ENCODE measurements at places on chromosomes 11 and 22.

DNA sequence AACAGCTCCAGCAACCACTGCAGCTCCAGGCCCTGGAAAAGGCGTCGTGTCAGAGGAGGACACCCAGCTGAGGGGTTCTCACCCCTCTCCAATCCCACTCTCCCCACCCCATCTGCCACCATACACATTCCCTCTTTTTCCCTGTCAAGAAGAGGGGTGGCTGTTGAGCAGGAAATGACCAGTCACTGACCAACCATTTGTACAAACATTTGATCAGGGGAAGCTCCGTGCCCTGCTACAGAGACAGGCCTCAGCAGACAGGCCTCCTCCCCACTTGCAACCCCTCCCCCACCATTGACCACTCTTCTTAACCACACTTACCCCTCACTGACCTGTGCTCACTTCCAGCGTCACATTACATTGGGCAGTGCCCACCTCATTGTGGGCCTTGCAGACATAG, 2.3 kb upstream of the VSIG2 start:
- DNase-seq: no peak

- no peak for DNase-seq
Measured at GRCh38 chr11:76391021-76391420, 9.9 kb downstream of the GVQW3 start.

DNA sequence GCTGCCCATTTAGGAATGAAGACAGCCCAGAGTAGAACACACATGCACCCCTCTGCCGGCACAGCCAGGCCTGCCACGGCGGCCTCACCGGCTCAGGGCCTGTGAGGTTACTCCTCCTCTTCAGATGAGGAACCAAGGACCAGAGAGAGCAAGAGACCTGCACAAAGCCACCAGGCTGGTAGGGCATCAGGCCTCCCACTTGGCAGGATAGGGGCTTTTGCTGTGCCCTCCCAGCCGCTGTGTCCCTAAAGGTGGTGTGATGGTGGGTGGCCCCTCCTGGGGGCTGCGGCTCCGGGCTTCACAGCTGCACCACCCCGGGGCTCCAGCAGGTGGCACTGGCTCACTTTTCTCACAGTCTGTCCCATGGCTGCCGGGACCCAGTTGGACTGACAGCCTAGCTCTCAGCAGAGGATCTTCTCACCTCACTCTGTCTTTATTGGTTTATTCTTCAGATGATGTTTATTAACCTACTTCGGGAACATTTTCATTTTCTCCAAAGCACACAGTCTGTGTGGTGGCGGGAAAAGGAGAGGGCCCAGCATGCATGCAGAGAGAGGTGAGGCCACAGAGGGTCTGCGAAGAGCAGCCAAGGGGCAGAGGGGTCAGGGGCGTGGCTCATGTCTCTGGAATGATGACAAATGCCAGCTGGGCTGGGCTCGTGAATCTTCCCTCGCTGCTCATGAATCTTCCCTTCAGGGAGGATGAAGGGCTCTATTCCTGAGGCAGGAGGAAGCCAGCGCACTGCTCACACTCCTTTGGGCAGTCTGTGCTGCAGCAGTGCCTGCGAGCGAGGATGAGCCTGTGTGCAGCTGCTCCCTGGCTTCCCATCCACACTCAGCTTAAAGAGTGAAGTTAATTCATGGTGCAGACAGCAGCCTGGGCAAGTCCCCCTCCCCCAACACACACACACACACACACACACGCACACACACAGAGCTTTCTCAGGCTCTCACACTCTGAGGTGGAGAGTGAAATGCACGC, 101.1 kb upstream of the PITPNB start:
- DNase-seq: peak; percentile 40

GRCh38 chr11:122756417-122756816, 81.9 kb upstream of the CRTAM start:
- DNase-seq: no peak

DNA sequence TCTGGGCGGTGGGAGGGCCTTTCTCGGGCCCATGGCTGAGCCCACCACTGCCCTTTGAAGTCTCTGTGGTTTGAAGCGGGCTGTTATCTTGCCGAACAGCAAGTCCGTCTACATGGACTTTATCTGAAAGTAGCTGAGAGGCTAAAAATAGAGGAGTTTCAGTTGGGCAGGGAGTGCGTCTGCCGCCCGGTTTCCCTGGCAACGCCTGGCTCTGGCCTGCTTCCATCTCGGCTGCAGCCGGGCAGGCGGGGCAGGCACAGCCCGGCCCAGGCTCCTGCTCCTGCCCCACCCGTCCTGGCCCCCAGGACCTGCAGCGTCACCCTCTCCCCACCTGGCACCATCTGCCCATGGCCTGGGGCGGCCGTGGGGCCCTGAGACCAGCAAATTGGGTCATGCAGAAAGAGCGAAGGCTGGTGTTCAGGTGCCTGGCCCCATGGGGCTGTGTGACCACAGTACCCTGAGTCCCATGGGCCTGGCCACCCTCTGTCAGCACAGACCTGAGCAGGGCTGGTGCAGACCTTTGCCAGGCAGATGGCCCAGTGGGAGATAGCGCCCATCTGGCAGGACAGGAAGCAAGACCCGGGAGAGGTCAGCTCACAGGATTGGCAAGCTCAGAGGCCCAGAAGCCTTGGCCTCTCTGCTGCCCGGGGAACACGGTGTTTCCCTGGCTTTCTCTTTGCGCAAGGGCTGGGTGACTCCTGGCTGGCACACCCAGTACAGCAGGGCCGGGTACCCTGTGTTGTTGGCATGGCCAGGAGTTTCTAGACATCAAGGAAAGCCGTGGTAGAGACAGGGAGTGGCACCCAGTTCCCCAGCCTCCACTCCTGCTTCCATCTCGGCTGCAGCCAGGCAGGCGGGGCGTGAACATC, 79.1 kb upstream of the KCNQ1OT1 start:
- DNase-seq: no peak

GRCh38 chr11:129365816-129366215, 9.8 kb upstream of the BARX2 start:
- DNase-seq: no peak

GRCh38 chr11:110092515-110093406, at the start of gene ZC3H12C:
Gene ZC3H12C, plus strand, starts transcription at chr11:110093392. Its CDS starts 20 bp downstream, at chr11:110093412.
- DNase-seq: peak; percentile 84

- no peak for DNase-seq
Measured at GRCh38 chr11:115984228-115984627, 480.0 kb upstream of the CADM1 start.

GRCh38 chr22:47322854-47323253, 560.4 kb downstream of the TBC1D22A start:
- DNase-seq: peak; percentile 45

GRCh38 chr11:79440571-79441460, at the start of gene TENM4:
Gene TENM4, minus strand, starts transcription at chr11:79441030. Its CDS starts 371,086 bp downstream, at chr11:79069944.
- DNase-seq: peak; percentile 54

DNA sequence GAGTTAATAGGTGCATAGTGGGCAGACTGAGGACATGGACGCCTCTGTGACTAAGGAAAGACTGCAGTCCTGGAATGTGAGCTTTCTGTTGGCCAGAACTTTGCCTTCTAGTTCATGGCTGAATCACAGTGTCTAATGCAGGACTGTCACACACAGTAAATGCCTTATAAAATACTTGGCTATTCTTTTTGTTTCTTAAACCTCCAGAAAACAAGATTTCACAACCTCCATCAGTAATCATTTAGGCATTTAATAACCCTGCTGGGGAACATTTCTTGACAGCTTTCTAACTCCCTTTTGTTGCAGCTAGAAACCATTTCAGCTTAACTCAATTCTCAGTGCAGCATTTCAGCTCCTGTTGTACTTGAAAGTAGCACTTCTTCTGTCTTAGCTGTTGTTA, 335.8 kb upstream of the DDI1 start:
- no peak for DNase-seq

- DNase-seq: no peak
Measured at GRCh38 chr11:86930957-86931547, 24.1 kb downstream of the FZD4 start.

GRCh38 chr22:38171927-38172831, 9.5 kb downstream of the PLA2G6 start:
- no peak for DNase-seq

Measured in NCI-H510A (cell line).